ENCODE measurements at places on chromosomes 7 and 10.

- no peak for DNase-seq
Observed at GRCh38 chr7:87330942-87331341, 14.5 kb upstream of the CROT start.

GRCh38 chr10:9957351-9957750 lies 1060.3 kb upstream of the CELF2 start:
- no peak for DNase-seq

DNA sequence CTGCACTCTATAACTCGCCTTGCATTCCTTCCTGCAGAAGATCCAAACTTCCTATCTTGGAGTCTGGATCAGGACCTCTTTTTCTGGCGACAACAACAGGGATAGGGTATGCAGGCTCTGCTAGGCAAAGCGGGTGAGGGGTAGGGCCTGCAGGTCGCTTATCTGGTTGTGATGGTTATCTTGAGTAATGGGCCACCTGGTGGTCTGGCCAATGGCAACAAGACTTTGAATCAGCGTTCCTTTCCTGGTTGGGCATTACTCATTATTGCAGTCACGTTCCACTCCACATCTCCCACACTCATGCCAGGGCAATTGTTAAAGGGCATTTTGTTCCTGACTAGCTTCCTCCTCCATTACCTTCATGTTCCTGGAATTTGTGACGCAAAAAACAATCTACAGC lies 48.4 kb upstream of the PLXDC2 start:
- no peak for DNase-seq

DNA sequence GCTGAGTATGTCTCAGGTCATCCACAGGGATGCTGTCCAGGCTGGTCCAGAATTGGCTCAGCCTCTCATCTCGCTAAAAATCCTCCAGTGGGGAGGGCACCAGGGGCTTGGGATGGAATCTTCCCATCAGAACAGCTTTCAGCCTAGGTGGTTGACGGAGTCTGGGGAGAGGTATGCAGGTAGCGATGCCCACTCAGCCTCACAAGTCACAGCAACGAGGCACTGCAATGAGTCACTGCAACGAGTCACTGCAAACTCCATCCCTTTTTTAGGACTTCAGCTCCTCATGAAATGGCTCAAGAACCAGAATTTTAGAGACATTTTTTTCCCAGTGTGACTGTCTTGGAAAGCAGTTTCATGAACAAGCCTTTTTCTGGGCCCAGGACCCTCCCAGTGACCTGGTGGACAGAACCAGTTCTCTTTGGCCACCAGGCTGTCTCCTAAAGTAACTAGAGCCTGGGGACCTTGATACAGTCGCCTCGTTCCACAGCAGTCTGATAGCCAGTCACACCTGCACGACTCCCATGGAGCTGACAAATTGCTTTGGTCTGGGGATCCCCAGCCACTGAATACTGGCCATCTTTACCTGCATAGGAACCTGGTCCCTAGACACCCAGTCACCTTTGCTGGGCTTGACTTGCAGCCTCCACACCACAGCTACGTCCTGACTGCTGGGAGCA lies 41.3 kb upstream of the PPP2R2D start:
- DNase-seq = no peak

GRCh38 chr7:100190048-100190711 lies 12.5 kb downstream of the STAG3 start:
- DNase-seq = no peak
